Neural crest cell (in vitro differentiated cells): ENCODE measurements at places on chromosomes 12 and 14. TPM values are rescaled to one million over a fixed set of nuclear protein-coding genes. Genes with fewer than 3 reads are reported as not detected.

Gene PAWR
- total RNA-seq = 52.1 and 54.0 TPM in 2 replicates

DNA sequence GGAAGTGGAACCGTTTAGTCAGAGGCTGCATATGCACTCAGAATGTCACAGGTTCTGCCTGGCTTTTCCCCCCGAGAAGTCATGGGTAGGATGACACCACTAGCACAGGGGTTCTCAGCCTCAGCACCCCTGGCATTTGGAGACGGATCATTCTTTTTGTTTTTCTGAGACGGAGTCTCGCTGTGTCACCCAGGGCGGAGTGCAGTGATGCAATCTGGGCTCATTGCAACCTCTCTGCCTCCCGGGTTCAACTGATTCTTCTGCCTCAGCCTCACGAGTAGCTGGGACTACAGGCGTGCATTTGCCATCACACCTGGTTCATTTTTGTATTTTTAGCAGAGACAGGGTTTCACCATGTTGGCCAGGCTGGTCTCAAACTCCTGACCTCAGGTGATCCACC, 28.1 kb downstream of the BCL7A start:
- H3K36me3 ChIP-seq = peaks cover 9% of the 10 kb centered on the region
- H3K27me3 ChIP-seq = no peaks in the 10 kb centered on the region
- no peak overlapping the region for H3K4me3 ChIP-seq
- H3K4me1 ChIP-seq = no peaks in the 10 kb centered on the region
- no peak for DNase-seq

Gene PMEL
- total RNA-seq = 36.9 and 39.9 TPM in 2 replicates

GRCh38 chr12:57063991-57064685, 14.2 kb upstream of the MYO1A start:
- no peaks in the 10 kb centered on the region for H3K4me1 ChIP-seq
- no peak for DNase-seq
- H3K4me3 ChIP-seq = no peak overlapping the region
- no peak overlapping the region for H3K27ac ChIP-seq
- H3K27me3 ChIP-seq = no peaks in the 10 kb centered on the region
- peaks cover 9% of the 10 kb centered on the region for H3K36me3 ChIP-seq

DNA sequence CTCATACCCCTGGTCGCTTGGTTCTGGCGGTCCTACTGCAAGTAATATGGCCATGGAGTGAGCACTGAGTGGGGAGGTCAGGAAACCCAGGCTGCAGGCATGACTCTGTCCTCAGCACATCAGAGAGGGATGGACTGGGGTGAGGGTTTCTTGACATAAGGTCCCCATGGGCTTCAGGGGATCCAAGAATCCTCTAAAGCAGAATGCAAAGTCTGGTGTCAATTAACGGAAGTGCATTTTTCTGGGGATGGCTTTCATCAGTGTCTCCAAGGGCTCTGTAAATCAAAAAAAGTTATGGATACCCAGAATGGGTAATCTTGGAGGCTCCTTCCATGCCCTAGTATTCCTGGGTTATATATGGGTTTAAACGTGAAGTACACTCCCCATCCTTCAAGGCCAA, 3.7 kb downstream of the FIGNL2 start:
- DNase-seq = no peak
- H3K4me3 ChIP-seq = peak overlapping the region; percentile 94
- H3K27ac ChIP-seq = no peak overlapping the region
- no peaks in the 10 kb centered on the region for H3K27me3 ChIP-seq
- no peaks in the 10 kb centered on the region for H3K36me3 ChIP-seq

DNA sequence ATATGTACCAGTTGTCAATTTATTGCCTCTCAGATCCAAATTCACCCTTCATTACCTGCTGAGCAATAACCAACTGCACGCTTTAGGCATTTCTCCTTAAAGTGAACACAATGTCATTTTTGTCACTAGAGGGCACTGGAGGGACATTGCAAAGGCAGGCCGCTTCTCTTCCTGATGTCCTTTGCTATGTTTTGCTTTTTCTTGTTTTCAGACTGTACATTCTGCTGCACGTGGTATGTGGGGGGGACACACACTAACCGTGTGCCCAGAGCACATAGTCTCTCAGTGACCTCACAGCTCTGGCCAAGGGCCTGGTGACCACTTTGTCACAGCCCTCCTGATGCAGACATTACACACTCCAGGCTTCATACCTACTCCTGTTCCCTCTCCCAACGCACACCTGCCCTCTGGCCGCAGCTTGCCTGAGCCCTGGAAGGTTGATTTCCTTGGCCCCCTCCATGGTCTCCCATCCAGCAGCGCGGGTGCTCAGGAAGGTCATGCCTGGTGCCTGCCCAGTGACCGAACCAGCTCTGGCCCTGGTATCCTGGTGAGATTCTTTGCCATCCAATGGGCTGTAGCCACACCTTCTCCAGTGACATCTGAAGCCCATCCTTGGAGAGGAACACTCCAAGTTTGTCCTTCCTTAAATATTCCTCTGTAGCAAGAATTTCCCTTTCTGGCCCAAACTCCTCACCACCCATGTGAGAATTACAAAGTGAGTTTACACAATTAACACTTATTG, 39.9 kb downstream of the MYO1H start:
- peak overlapping the region; percentile 43 for H3K27ac ChIP-seq
- no peaks in the 10 kb centered on the region for H3K36me3 ChIP-seq

Gene WNT1
- total RNA-seq = 1.2 and 2.1 TPM in 2 replicates
